ENCODE measurements at places on chromosomes 7 and 10. TPM values are rescaled to one million over a fixed set of nuclear protein-coding genes. Genes with fewer than 3 reads are reported as not detected.

The IKZF1 gene
- total RNA-seq = under 0.01 TPM

The DLX5 gene
- total RNA-seq = 0.13 TPM

The ANKRD61 gene
- total RNA-seq = not detected

The RBAK gene
- 10.0 TPM for total RNA-seq

The STAMBPL1 gene
- 2.6 TPM for total RNA-seq

The LRRC17 gene
- 0.26 TPM for total RNA-seq

The ODAD2 gene
- total RNA-seq = under 0.01 TPM

The COX19 gene
- total RNA-seq = 17.5 TPM

The DPP6 gene
- total RNA-seq = not detected

The GBX1 gene
- not detected for total RNA-seq

The DRGX gene
- total RNA-seq = not detected

The CALHM3 gene
- total RNA-seq = not detected

The CPA5 gene
- 0.13 TPM for total RNA-seq
